ENCODE measurements at places on chromosomes 7 and 10. TPM values are rescaled to one million over a fixed set of nuclear protein-coding genes. Genes with fewer than 3 reads are reported as not detected.

The FFAR4 gene
- not detected for total RNA-seq

The LDB3 gene
- not detected for total RNA-seq

The CLRN3 gene
- not detected for total RNA-seq

The PIK3CG gene
- not detected for total RNA-seq

The STAM gene
- total RNA-seq = 23.6 TPM

The CLEC2L gene
- total RNA-seq = not detected

All from airway epithelial cell (primary cell).